ENCODE measurements at places on chromosomes 6 and 20. TPM values are rescaled to one million over a fixed set of nuclear protein-coding genes. Genes with fewer than 3 reads are reported as not detected.

Gene HTR1E
- not detected for polyA plus RNA-seq

Gene UNC5CL
- polyA plus RNA-seq: 1.8 TPM

Gene EYA4
- polyA plus RNA-seq: 0.87 TPM

Gene MDFI
- 16.4 TPM for polyA plus RNA-seq

Gene SAMD5
- polyA plus RNA-seq: 2.0 TPM

Gene USP49
- 2.3 TPM for polyA plus RNA-seq

Gene SRXN1
- polyA plus RNA-seq: 17.9 TPM

Gene ZNF391
- 1.7 TPM for polyA plus RNA-seq

Gene GPSM3
- polyA plus RNA-seq: 145 TPM

Gene SLPI
- 8,409 TPM for polyA plus RNA-seq

Gene RSPH9
- 3.8 TPM for polyA plus RNA-seq

Gene POU5F1
- 1.5 TPM for polyA plus RNA-seq

Gene BPIFB1
- 251 TPM for polyA plus RNA-seq

Gene NKAIN4
- polyA plus RNA-seq: not detected

Gene ECT2L
- polyA plus RNA-seq: 2.1 TPM

Gene RFX6
- polyA plus RNA-seq: not detected

Gene MDC1
- polyA plus RNA-seq: 11.0 TPM

Gene SCGN
- 0.07 TPM for polyA plus RNA-seq

Gene FHL5
- polyA plus RNA-seq: 5.4 TPM

Gene HDGFL1
- polyA plus RNA-seq: not detected

Measured in lung (tissue), 17 donors.